Left ventricle myocardium inferior (tissue), 1 donor: ENCODE measurements at places on chromosomes 3 and 15.

DNA sequence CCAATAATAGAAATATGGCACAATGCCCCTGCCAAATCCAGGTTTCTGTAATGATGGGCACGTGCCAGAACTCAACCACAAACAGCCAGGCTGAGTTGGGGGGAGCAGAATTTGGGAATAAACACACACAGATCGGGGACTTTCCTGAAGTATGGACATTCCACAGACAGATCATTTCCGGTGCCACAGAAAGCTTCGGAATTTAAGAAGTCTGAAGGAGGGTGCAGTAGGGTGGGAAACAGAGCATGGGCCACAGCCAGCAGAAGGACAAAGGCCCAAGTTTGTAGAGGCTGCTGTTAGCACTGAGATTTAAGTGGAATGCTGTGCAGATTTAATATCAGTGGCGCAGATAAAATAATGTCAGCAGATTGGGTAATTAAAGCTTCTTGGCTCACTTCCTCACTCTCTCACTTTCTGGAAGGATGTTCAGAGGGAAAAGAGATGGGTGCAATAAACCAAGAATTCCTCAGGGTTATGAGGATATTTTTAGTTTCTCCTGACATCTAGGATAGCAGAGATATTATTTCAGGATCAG lies 67.4 kb downstream of the MYLK start:
- peaks cover 23% of the 10 kb centered on the region for H3K4me1 ChIP-seq
- no peaks in the 10 kb centered on the region for H3K36me3 ChIP-seq
- no peak for DNase-seq
- no peak overlapping the region for H3K4me3 ChIP-seq

DNA sequence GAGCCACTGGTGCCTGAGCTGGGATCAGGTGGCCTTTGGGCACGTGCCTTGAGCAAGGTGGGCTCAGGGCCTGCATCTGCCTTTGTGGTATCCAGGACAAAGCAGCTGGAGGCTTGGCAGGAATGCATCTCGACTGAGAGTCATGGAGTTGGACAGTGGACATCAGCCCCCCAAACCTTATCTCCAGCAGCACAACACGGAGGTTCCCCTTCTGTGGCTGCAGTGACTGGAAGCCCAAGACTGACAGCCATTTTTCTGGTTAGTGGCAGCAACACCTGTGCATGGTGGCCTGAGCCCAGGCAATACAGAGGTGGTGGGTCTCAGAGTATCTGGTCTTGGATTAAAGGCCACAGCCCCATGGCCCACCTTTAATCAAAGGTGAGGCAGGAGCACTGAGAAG lies 27.8 kb upstream of the TSEN2 start:
- H3K36me3 ChIP-seq = no peaks in the 10 kb centered on the region
- peaks cover 6% of the 10 kb centered on the region for H3K4me1 ChIP-seq
- no peaks in the 10 kb centered on the region for H3K27me3 ChIP-seq
- no peak overlapping the region for H3K27ac ChIP-seq

GRCh38 chr3:182738583-182739411 lies 54.5 kb upstream of the ATP11B start:
- H3K27me3 ChIP-seq = peaks cover 48% of the 10 kb centered on the region
- no peak overlapping the region for H3K4me3 ChIP-seq
- H3K36me3 ChIP-seq = no peaks in the 10 kb centered on the region
- H3K27ac ChIP-seq = no peak overlapping the region

- H3K4me1 ChIP-seq = peaks cover under 1% of the 10 kb centered on the region
- no peak overlapping the region for H3K4me3 ChIP-seq
- no peaks in the 10 kb centered on the region for H3K36me3 ChIP-seq
- peaks cover 4% of the 10 kb centered on the region for H3K27me3 ChIP-seq
Observed at GRCh38 chr15:88615303-88616107, 5.6 kb upstream of the AEN start.

DNA sequence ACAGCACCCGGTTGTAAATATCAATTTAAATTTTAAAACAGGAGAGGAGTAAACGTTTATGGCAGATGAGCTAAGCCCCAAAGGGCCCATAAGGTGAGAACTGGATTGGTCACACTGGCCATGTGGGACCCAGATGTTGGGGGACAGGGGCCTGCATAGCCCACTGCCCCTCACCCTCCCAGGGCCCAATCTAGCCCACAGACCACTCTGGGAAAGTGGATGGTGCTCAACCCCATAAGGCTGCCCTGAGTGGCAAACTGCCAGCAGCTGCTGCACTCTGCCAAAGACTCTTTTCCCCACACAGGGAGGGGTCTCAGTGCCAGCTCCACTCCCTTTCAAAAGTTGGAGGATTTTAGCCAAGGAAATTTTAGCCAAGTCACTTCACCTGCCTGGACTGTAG lies 42.5 kb downstream of the CCDC12 start:
- peaks cover 6% of the 10 kb centered on the region for H3K36me3 ChIP-seq
- H3K27me3 ChIP-seq = no peaks in the 10 kb centered on the region
- no peak for DNase-seq
- H3K4me1 ChIP-seq = peaks cover 100% of the 10 kb centered on the region

GRCh38 chr3:195876297-195877064 lies 31.9 kb downstream of the TNK2 start:
- peaks cover 44% of the 10 kb centered on the region for H3K36me3 ChIP-seq
- no peak for DNase-seq
- no peak overlapping the region for H3K4me3 ChIP-seq
- no peak overlapping the region for H3K27ac ChIP-seq
- no peaks in the 10 kb centered on the region for H3K27me3 ChIP-seq

GRCh38 chr15:65916664-65917406 lies 47.5 kb downstream of the RAB11A start:
- DNase-seq = peak; percentile 38
- no peaks in the 10 kb centered on the region for H3K27me3 ChIP-seq
- no peak overlapping the region for H3K27ac ChIP-seq
- H3K4me1 ChIP-seq = peaks cover 22% of the 10 kb centered on the region

- no peaks in the 10 kb centered on the region for H3K27me3 ChIP-seq
- no peaks in the 10 kb centered on the region for H3K4me1 ChIP-seq
- H3K36me3 ChIP-seq = no peaks in the 10 kb centered on the region
Observed at GRCh38 chr15:30859091-30859874, 44.4 kb upstream of the FAN1 start.

GRCh38 chr3:114554731-114555130 lies 260.9 kb downstream of the TIGIT start:
- no peak for DNase-seq
- H3K36me3 ChIP-seq = no peaks in the 10 kb centered on the region
- no peaks in the 10 kb centered on the region for H3K27me3 ChIP-seq

DNA sequence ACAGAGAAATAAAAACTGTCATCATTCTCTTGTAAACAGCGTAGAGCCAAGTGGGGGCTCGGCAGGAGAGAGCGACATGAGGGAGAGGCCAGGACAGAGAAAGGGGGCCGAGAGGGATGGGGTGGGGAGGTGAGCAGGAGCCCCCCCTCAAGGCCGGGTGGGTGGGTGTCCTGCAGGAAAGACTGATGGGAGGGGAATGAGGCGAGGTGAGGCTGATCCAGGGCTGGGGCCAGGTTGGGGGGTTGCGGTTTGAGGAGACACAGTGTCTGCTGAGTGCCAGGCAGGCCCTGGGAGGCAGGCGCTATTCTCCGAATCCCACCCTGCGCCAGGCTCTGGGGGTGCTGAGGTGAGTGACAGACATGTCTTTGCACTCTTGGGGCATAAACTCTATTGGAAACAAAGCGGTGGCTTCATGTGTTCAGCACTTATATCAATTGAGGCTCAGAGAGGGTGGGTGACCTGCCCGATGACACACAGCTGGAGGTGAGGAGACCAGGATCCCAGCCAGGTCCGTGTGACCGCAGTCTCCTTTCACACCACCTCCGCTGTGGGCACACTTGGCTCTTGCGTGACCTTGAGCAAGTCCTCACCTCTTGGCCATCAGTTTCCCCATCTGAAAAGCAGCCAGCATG lies 19.6 kb upstream of the CSPG4 start:
- H3K27ac ChIP-seq = peak overlapping the region; percentile 48
- no peaks in the 10 kb centered on the region for H3K27me3 ChIP-seq
- peaks cover 21% of the 10 kb centered on the region for H3K4me1 ChIP-seq
- no peak for DNase-seq

DNA sequence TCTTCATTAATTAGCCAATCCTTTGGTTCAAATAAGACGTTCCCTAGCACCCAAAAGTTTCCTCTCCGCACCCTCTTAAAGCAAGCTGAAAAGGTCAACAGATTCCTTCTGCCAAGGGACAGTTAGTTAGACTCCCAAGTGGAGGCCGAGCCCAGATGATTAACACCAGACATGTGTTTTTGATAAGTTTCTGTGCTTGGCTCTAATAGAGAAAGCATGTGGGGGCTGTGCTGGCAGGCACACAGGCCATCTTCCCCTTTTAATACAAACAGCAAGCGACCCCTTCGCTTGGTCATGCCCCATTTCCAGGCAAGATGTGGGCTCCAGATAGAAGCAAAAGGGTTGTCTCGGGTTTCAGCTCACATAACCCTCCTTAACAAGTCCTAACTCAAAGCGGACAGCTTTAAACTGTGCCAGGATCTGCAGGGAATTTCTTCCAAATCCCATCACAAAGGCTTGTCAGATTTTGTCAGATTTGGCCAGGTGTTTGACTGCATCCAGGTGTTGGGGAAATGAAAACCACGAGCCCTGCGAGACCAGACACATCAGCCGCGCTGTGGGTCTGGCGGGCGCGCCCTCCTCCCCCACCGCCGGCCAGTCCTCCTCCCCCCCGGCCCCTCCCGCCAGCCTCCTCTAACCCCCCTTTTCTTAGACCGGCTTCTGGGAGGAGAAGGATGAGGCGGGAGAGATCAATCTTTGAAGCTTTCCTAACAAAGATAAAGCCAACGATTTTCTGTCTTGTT lies 3.3 kb downstream of the HES1 start:
- peak; percentile 33 for DNase-seq
- no peaks in the 10 kb centered on the region for H3K27me3 ChIP-seq
- H3K27ac ChIP-seq = peak overlapping the region; percentile 99
- H3K4me1 ChIP-seq = peaks cover 89% of the 10 kb centered on the region

GRCh38 chr3:82132210-82133069 lies 371.0 kb upstream of the GBE1 start:
- no peak overlapping the region for H3K4me3 ChIP-seq
- DNase-seq = no peak
- H3K4me1 ChIP-seq = peaks cover 3% of the 10 kb centered on the region
- no peaks in the 10 kb centered on the region for H3K36me3 ChIP-seq
- no peaks in the 10 kb centered on the region for H3K27me3 ChIP-seq
- no peak overlapping the region for H3K27ac ChIP-seq

DNA sequence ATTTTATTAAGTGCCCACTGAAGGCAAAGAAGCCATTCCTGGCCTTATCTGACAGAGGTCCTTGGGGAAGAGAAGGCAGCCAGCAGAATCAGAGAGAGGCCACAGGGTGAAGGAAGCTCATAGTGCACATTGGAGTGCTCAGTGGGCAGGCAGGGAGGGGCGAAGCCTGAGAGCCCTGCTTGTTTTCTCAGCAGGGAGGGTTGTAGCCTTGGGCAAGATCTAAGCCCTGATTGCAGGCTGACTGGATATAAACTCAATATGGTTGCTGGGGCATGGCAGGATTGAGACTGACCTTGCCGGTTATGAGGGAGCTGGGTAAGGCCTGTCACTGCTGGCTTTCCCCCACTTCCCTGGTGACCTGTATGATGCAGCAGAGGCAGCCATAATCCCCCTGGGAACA lies 7.5 kb upstream of the IGSF11 start:
- no peak overlapping the region for H3K27ac ChIP-seq
- H3K36me3 ChIP-seq = no peaks in the 10 kb centered on the region
- H3K4me1 ChIP-seq = no peaks in the 10 kb centered on the region

DNA sequence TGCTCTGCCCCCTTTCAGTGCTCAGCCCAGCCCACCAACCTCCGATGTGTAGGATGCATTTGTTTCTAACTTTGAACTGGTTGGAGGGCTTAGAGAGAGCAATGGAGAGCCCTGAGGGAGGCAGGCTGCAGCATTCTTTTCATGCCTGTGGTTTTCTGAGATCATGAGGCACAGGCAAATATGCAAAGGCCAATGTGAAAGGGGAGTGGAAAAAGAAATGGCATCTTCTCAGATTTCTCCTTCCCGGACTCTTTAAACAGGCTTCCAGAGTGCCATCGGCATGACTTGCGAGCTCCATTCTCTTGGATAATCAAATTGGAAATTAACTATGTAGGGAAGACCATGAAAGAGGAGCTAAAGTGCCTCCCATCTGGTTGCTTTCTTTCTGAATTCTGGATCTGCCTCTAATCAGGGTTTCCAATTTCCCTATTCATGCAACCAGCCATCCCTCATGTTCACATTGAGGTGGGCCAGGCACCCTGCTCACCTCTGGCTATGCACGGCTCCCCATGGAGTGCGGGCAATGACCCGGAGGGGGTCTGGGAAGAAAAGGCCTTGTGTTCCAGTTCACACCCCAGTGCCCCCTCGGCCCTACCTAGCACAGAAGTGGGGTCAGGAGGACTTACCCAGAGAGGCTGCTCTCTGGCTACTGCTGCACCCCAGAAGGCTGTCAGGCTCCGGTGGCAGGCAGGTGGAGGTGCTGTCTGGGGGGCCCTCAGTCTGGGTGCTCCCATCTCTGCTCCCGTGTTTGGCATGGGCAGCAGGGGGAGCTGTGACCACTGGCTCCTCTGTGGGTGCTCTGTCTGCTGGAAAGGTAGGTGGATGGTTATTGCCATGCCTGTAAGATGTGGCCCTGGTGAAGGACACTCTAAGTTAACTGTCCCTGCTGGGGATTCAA lies 16.1 kb downstream of the AMOTL2 start:
- H3K4me3 ChIP-seq = peak overlapping the region; percentile 8
- peaks cover 99% of the 10 kb centered on the region for H3K36me3 ChIP-seq
- DNase-seq = no peak
- peak overlapping the region; percentile 100 for H3K27ac ChIP-seq
- no peaks in the 10 kb centered on the region for H3K27me3 ChIP-seq

DNA sequence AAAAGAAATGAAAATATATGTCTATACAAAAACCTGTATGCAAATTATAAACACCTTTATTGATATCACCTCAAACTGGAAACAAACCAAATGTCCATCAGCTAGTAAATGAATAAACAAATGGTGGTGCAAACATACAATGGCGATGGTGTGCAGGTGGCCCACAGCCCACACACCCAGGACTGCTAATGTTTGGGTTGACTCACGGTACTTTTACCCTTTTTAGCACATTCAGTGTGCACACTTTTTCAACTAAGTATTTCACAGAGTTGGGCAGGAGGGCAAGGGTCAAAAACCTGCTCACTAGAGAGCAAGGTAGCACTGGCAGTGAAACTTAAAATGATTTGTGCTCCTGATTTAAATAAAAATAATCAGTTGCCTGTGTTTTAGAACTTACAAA lies 123.1 kb upstream of the BHLHE40 start:
- no peaks in the 10 kb centered on the region for H3K27me3 ChIP-seq
- no peaks in the 10 kb centered on the region for H3K4me1 ChIP-seq
- no peak for DNase-seq

- H3K36me3 ChIP-seq = no peaks in the 10 kb centered on the region
- DNase-seq = no peak
- H3K27ac ChIP-seq = no peak overlapping the region
- H3K4me3 ChIP-seq = no peak overlapping the region
- no peaks in the 10 kb centered on the region for H3K27me3 ChIP-seq
Observed at GRCh38 chr3:1191026-1191425, 98.2 kb downstream of the CNTN6 start.
